ENCODE measurements at places on chromosomes 3 and 15.
A peak's percentile ranks its signal among the peaks of the same experiment; 100 is the strongest.

DNA sequence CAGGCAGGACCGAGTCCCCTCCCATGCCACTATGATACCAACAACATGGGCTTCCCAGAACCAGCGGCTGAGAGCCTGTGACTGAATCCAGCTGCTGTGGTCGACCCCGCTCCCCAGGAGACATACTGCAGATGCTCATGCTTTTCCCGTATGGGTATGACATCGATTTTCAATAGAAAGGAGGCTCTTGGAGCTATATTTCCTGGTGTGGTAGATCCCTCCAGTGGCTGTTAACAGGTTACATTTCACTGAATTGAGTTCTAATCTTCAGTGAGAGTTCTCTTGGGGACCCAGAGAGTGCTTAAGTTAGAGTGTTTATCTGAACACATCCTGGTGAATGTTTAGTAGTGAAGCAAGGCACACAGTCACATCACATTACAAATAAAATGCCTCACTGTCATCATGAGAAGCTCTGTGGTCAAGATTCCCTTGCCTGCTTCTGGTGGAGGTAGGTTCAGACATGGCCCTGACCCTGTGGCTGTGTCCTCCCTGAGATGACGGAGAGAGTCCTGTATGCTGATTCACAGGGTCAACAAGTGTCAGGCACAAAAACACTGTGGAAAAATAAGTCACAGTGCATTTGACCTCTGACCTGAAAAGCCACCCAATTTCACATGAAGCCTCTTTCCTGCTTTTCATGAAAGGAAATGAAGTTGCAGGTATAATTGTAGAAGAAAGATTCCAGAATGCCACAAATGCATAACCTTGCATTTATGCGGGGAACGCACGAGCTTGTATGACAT lies 110.9 kb downstream of the GABRG3 start:
- no peak for DNase-seq

DNA sequence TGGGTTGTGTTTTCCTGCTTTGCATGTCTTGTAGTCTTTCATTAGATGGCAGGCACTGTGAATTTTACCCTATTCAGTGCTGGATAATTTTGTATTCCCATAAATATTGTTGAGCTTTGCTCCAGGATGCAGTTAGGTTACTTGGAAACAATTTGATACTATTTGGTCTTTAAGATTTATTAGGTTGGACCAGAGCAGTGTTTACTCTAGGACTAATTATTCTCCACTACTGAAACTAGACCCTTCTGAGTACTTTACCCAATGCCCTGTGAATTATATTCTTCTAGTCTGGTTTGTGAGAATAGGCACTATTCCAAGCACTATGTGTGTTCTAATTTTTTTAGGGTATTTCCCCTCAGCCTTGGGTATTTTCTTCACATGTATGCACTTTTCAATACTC lies 37.8 kb upstream of the TASOR start:
- no peak for DNase-seq

DNA sequence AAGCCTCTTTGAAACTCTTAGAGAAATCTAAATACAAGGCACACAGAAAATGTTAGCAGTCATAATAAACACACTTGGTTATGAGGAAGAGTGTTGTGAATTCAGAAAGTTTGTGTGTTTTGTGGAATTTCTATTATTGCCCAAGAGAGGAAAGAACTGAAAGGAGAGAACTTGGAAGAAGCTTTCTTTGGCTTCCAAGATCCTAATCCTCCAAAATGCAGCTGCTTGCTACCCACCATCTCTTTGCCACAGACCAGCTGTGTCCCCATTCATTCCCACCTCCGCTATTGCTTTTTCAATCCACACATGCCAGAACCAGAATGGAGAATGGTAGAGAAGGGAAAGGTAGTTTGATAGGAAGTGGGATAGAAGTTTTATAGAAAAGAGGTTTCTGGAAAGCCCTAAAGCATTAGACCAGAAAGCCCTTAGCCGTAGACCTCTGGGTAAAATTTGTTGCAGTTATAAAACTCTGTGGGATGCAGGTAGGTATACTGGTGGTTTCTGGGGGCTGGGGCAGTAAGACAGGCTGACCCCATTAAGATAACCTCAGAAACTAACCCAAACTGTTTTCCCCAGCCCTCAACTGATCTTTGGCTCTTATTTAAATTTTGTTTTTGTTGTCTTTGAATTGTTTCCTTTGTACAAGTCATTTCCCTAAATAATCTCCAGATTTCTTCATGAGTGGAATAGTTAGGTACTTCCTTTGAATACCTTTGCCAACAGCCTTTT lies 108.5 kb downstream of the FILIP1L start:
- DNase-seq, result no peak

- no peak for DNase-seq
These were observed 14.1 kb upstream of the TMEM40 start for GRCh38 chr3:12773030-12773709.

GRCh38 chr3:59006634-59007517 lies 42.9 kb downstream of the CFAP20DC start:
- no peak for DNase-seq

DNA sequence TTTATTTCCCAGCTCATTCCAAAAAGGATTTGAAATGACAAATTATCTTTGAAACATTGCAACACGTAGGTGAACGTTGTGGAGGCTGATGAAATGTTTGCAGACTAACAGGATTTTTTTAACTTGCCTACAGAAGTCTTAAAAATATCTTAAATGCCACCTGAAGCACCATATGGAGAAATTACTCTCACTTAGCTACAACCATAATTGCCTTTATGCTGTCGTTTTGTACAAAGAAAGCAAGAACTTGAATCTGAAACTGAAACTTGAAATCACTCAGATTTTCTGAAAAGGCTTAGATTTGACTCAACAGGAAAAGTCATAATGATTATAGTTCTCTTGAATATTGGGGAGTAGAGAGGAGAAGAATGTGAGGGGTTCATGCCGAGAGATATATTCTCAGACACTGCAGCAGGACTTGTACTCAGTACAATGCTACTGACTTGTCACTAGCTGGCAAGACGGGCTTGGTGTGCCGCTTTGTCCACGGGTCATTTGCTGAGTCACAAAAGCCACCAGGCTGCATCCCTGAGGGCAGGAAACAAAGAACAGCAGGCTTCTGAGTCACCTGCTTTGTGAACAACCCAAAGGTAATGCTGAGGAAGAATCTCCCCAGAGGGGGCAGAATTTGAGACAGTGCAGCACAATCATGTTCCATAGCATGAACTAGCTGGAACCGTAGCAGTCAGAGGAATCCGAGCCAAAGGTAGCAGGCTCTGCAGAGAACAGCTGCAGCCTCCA lies 7.1 kb upstream of the FMN1 start:
- peak; percentile 28 for DNase-seq

GRCh38 chr3:16319307-16319706 lies 54.3 kb downstream of the OXNAD1 start:
- DNase-seq, result peak; percentile 62

DNA sequence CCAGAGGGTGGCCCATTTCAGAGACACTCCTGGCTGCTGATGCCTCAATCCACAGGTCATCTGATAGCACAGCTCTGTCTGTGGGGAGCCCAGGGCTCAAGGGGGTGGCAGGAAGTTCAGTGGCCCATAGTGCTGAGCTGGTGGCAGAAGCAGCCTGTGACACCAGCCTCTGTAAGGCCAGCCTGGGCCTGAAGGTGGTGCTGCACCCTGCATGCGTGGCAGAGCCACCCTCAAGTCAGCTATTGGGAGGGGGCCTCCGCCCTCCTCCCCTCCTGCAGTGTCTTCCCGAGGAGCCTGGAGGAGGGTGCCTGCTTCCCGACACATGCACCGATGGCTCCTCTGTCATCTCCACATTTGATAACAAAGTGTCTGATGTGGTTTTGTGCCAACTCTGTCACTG lies 3.0 kb downstream of the PLA1A start:
- DNase-seq, result no peak

GRCh38 chr15:65434201-65434600 lies 11.5 kb upstream of the IGDCC4 start:
- DNase-seq, result no peak

- no peak for DNase-seq
These were observed 18.7 kb downstream of the LYSMD2 start for GRCh38 chr15:51718746-51719145.

GRCh38 chr15:89244574-89244903 lies 760 bp downstream of the FANCI start:
- no peak for DNase-seq

- no peak for DNase-seq
These were observed 43.2 kb upstream of the FGD5 start for GRCh38 chr3:14775563-14775962.

- no peak for DNase-seq
These were observed 244.4 kb upstream of the STAC start for GRCh38 chr3:36135863-36136262.

DNA sequence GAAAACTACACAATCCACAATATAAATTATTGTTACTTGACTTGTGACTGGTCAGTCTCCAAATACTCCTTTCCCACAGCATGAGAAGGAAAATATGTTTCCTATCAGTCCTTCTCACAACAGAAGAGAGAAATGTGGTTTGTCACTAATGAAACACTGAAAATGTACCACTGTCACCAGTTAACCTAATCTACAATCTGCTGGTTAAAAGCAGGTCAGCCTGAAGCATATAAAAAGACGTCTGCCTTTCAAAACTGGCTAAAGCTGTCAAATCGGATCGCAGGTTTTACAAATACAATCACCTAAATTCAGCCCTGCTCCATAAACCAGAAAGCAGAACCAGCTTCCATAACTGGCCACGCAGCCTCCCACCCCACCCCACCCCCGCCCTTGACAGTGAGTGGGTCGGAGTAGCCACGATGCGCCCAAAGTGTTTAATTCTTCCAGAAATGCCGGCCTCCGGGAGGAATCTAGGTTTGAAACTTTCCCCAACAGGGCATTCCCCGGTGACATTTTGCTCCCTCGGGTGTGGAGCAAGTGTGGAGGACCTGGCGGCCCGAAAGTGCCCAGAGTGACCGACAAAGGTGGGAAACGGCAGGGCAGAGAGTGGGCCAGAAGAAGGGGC lies 682 bp downstream of the ETFA start:
- DNase-seq, result no peak

GRCh38 chr3:15121936-15122335 lies 23.0 kb upstream of the RBSN start:
- DNase-seq, result no peak

- no peak for DNase-seq
These were observed 156.5 kb upstream of the LPP start for GRCh38 chr3:187997490-187997889.

DNA sequence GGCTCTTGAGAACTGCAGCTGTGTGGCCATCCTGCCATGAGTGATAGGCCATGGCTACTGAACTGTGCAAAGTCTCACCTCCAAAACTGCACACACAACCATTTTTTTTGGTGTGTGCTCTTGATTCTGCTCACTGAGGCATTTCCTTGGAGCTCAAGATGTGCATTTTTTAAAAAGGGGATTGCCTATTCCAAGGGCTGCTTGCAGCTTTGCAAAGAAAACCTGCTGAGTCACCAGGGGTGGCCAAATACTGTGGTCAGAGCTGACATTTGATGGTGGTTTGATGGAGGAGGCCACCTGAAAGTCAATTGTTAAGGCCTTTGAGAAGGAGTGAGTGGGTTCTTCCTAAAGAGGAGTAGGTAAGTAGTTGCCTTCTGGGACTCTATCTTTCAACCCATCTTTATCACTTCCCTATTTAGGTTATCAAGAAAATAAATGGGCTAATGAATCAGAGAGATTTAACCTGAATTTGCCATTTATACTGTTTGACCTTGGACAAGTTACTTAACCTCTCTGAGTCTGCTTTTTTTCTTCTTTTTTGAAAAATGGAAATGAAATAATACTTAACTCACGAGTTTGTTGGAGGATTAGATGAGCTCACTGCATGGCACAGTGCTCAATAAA lies 87.9 kb downstream of the CHST2 start:
- DNase-seq, result no peak

DNA sequence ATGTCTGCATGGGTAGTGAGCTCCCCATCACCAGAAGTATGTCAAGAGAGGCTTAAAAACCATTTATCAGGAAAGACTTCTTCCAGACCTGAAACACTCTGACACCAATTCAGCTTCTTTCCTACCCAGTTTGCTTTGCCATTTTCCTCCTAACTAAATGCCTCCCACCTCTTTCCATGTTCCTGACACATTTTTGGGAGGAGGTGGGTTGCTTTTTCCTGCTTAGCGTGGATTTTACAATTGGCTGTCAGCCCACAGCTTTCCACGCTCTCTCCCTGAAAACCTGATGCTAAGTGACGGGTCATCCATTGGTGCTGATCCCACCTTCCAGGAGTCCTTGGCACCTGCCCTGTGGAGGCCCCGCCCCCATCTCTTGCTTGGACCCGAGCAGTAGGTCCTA lies 264.9 kb upstream of the ST8SIA2 start:
- DNase-seq, result no peak

GRCh38 chr3:149058602-149059001 lies 27.7 kb downstream of the HLTF start:
- DNase-seq, result no peak

- DNase-seq, result no peak
These were observed 5.0 kb upstream of the PAQR9 start for GRCh38 chr3:142968319-142969025.

DNA sequence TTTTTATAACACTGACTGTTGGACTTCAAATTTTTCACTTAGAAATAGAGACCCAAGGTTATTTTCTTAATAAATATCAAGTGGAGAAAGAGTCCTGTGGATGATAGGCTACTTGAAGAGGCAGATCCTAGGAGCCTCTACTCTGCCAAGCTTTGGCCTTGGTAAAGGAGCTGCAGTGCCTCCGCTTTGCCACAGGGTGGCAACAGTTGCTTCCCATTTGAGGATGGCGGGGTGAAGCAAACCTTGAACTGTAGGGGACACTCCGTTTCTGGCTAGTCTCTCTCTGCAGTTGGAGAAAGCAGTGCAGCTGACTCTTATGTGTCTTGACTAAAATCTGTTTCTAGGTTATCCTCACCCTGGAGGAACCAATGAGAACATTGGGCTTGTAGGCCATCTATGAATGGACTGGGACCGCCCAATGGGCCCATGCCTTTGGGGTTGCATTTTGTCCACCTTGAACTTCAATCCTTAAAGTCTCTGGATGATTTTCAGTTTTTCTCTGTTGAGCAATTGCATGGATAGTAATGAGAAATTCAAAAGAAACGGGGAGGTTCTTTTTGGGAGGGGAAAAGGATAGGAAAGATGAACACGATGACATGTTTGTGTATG lies 9.8 kb downstream of the SCG5 start:
- peak; percentile 12 for DNase-seq

DNA sequence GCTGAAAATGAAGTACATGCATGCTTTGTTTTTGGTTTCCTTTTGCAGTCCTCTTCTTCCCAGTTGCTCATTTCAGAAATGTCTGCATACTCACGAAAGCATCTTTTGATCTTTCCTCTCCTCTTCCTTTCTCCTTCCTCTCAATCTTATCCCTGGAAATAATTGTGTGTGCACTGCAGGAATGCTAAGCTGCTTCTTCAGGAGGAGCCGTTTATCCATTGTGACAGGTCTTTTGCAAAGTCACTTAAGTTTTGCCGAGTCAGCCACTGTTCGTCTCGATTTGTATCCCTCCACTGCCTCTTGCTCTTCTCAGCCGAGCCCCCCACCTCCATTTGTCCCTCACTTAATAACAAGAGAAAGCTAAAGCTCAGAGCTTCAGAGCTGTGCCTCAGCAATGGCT lies 597.6 kb downstream of the AGBL1 start:
- DNase-seq, result no peak

All from stimulated activated CD4-positive, alpha-beta T cell treated with anti-CD3 and anti-CD28 coated beads, Interleukin-15, amount 100 ng/mL, for 1 hour (primary cell).